ENCODE measurements at places on chromosomes 13 and 19.
A peak's percentile ranks its signal among the peaks of the same experiment; 100 is the strongest.

DNA sequence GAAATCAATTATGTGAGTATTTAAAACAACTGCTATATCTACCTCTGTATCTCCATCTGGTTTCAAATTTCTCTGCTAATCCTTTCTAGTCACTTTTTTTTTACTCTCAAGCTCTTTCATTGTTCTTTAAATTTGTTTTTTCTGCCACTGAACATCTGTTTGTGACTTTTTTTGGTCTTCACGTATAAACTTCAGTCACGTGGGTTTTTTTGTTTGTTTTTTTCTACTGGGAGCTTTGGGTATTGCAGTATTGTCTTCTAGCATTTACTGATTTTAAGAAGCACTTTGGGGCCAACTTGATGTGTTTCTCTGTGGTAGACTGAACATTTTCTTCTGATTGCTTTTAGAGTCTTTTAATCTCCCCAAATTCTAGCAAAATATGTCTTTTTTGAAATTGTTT lies 262.6 kb upstream of the RXFP2 start:
- no peak for DNase-seq

DNA sequence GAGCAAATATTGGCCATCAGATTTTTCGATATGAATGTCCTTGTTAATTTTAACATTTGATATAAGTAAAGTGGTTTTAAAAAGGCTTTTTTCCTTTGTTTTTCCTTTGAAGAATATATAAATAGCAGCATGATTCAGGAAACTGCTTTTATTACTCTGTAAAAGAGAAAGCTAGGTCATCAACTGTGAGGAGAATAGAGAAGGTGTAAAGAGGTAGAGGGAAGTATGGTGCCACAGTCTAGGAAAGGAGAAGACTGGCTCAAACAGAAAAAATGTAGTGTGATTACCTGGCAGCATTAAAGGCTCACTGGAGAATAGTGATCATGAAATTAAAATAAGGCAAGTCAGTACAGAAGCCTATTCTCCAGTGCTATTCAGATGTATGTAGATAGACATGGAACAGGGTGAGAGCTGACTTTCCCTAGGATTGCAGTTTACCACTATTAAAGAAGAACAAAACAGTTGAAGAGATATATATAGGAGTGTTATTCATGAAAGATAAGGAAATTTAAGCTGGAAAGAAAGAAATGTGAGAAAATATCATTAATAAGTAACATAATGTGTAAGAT lies 1115.9 kb upstream of the PCDH9 start:
- DNase-seq = no peak

DNA sequence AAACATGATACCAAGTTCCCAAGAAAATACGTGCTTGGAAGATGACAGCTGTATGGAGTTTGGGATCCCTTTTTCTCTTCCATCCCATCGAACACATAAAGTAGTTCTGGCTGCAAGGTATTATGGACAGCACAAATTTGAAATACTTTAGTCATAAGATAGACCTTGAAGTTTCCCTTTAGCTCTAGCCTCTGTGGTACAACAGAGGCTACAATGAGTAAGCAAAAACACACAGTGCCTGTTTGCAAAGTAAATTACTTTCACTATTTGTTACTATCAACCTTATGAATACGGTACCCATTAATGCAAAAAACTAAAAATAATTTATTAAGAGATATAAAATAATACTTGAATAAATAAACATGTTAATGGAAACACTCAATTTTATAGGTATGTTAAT lies 21.0 kb upstream of the LRCH1 start:
- no peak for DNase-seq

DNA sequence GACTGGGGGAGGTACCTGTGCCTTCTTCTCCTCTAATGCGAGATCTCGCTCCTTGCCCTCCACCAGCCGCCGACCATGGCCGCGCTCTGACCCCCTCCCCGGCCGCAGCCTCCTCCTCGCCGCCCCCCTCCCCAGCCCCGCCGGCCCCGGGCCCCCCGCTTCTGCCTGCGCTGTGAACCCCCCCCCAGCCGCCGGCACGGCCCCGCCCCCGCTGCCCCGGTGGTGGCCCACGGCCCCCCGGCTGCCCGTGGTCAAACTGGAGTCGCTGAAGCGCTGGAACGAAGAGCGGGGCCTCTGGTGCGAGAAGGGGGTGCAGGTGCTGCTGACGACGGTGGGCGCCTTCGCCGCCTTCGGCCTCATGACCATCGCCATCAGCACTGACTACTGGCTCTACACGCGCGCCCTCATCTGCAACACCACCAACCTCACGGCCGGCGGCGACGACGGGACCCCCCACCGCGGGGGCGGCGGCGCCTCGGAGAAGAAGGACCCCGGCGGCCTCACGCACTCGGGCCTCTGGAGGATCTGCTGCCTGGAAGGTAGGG lies at the start of gene CACNG8:
Gene CACNG8 (plus strand): TSS at position 51 of the 545 bp plus-strand sequence.
- DNase-seq = no peak

DNA sequence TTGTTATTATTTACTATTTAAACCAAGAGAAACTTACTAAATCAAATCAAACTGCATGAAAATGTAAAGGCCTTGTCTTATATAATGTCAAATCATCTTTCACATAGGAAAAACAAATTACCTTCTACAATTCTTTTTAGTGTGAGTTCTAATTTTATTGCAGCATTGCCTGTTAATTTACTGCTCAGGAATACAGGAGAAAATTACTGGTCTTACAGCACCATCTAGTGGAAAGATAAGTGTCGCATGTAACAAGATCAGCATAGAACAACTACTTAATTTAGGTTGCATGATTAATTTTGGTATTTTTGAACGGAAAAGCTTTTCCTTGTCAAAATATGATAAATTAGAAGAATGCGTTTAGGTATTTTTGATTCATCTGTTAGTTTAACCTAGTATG lies 502.7 kb downstream of the UQCRFS1 start:
- peak; percentile 32 for DNase-seq

GRCh38 chr13:52845766-52846566 lies 2.5 kb downstream of the PCDH8 start:
- DNase-seq = no peak

GRCh38 chr13:99723878-99724277 lies 222.6 kb downstream of the TM9SF2 start:
- DNase-seq = no peak

DNA sequence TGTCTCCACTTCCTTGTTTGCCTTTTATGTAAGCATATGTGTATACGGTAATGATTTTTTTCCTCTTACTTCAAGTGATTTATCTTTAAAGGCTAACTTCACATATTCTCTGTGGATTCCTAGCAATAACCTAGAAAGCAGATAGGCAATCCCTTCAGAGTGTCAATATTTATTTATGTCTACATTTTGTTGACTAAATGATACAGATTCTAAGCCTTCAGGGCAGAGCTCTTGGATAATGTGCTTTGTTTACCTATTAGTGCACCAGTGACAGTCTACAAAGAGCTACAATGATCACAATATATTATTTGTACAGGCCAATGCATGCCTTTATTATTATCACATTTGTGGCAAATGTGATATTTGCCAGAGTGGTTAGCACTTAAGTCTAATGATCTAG lies 406.2 kb downstream of the EFNB2 start:
- DNase-seq = no peak

DNA sequence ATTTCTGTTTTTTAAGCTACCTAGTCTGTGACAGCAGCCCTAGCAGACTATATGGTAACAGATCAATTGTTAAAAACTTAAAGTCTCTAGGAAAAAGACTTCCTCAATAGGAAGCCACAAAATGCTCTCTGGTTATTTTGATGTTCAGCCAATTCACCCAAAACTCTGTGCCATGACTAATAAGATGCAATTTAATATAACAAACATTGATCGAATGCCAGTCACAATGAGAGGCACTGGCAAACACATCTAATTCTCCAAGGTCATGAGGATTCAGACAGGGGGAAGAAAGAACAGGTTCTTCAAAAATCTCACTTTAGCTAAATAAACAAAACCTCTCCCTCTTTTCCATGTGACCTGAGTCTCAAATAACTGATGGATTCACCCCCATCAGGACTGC lies 107.5 kb downstream of the SUCLA2 start:
- DNase-seq = no peak

DNA sequence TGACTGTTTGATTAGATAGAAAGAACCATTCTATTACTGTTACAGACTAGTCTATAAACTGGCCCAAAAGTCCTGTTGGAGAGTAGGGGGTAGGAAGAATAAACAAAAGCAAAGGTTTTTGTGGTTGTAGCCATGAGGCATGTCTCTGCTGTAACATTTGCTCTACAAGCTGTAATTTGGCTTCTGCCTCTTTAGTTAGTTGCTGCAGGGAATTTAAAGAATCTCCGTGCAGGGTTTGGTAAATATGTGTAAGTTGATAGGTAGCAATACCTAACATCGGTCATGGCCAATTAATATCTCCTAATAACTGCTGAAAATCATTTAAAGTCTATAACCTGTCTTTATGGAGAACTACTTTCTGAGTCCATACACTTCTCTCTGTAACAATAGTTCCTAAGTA lies 13.0 kb downstream of the FPR3 start:
- no peak for DNase-seq

DNA sequence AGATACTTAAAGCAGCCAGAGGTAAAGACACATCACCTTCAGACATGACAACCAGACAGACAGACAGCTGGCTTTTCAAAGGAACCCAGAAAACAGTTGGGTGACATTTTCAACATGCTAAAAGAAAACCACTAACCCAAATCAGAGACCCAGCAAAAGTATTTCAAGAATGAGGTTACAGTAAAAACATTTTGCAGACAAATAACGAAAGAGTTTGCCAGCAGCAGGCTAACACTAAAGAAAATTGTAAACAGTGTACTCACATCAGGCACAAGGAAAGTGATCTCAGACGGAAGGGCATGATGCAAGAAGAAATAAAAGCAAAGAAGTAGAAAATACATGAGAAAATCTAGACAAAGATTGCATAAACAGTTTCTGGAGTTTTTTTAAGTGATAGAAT lies 46.4 kb downstream of the AP1M1 start:
- DNase-seq = no peak

GRCh38 chr13:30193279-30194234 lies 113.8 kb downstream of the KATNAL1 start:
- no peak for DNase-seq

- peak; percentile 81 for DNase-seq
These were observed 5.1 kb upstream of the FLT3LG start for GRCh38 chr19:49468746-49469447.

DNA sequence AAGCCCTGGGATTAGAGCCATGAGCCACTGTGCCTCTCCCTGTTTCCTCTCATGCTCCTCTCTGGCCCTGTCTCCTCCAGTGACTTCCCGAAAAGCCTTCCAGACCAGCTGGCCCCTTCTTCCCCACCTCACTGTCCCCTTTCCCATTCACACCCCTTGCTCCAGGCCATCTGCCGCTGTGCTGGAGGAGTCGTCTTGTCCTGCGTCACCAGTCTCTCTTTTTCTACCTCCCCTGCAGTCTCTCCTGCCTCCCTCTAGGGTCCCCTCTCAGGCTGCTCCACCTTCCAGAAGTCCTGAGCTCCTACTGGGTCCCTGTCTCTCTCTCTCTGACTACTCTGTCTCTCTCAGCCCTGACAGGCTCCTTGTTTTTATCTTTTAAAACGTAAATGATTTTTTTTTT lies 5.3 kb upstream of the FFAR1 start:
- DNase-seq = no peak

DNA sequence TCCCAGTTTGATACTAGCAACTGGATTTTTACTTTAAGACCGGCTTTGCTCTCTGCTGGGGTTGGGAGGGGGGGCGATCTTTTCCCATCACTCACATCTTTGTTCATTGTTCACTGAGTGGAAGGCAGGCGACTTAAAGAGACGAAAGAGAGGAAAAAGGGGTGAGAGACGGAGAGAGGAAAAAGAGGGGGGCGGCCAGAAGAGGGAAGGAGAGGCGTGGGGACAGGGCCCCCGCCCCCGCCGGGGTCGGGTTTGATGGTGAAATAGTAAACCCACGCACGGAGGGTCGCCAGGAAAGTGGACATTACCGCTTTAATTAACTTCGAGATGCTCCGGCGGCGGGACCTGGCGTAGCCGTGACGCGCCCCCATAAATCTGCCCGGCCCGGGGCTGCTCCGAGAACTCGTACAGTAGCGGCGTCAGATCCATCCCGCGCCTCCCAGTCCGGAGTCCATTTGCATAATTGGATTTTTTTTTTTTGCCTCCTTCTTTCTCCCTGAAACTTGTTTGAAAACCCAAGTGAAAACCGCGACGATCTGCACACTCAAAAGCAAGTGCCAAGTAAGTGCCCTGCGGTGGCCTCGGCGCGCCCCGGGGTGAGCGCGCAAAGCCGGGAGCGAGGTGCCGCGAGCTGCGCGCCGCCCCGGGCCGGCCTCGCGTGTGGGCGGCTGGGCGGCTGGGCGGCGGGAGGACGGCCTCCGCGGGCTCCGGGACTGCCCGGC lies 143.9 kb upstream of the ZNF536 start:
- no peak for DNase-seq

DNA sequence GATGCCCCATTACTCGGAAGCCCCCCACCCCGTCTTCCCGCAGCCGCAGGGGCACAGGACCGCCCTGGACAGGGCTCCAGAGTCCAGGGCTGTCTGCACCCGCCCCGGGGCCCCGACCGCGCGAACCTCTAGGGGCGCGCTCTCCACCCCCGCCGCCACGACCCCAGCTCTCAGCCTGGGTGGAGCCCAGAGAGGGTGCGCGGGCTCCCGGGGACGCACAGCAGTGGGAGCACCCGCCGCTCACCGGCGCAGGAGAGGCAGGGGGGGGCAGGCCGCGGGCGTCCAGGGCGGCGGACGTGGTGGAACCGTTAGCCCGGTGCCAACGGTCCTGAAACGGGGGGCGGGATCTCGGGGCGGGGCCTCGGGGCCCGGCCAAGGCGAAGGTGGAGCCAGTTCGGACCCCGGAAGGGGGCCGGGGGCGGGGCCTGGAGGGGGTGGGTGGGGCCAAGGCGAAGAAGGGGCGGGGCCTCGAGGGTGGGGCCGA lies at the start of gene ATP8B3:
Gene ATP8B3 (minus strand): TSS at position 335 of the 484 bp plus-strand sequence. CDS start 540 bp downstream, outside the sequence.
- no peak for DNase-seq

- peak; percentile 37 for DNase-seq
These were observed 899.8 kb upstream of the MIR17HG start for GRCh38 chr13:90447734-90448101.

DNA sequence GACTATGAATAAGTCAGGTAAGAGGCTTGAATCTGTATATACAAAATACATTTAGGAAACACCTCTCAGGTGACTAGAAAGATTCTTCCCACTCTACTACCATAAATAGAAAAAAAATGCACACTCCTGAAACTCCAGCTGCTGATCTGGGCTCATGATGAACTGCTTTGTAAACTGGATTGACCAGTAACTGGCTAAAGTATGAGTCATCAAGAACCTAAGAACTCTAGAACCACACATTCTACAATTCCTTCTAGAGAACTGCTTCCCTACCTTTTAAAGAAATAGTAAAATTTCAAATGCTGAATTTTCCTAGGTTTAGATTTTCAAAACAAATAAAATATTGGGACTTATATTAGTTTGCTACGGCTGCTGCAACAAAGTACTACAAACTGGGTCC lies 55.2 kb downstream of the ELF1 start:
- DNase-seq = no peak

DNA sequence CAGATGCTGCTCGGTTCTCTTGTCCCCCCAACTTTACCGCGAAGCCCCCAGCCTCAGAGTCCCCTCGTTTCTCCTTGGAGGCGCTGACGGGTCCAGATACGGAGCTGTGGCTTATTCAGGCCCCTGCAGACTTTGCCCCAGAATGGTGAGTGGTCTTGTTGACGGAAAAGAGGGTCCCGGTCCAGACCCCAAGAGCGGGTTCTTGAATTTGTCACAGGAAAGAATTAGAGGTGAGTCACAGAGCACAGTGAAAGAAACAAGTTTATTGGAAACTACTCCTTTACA lies 589 bp downstream of the POLR1G start:
- no peak for DNase-seq

Measured in HFF-Myc (cell line).